ENCODE measurements at places on chromosomes 16 and 17. TPM values are rescaled to one million over a fixed set of nuclear protein-coding genes. Genes with fewer than 3 reads are reported as not detected.

Gene DHRS7C
- total RNA-seq = not detected

Gene GAST
- not detected for total RNA-seq

Gene TP53TG3
- total RNA-seq = not detected

Gene UBE2I
- 246 TPM for total RNA-seq

Gene ASPA
- total RNA-seq = not detected

Gene CXCL16
- 46.3 TPM for total RNA-seq

DNA sequence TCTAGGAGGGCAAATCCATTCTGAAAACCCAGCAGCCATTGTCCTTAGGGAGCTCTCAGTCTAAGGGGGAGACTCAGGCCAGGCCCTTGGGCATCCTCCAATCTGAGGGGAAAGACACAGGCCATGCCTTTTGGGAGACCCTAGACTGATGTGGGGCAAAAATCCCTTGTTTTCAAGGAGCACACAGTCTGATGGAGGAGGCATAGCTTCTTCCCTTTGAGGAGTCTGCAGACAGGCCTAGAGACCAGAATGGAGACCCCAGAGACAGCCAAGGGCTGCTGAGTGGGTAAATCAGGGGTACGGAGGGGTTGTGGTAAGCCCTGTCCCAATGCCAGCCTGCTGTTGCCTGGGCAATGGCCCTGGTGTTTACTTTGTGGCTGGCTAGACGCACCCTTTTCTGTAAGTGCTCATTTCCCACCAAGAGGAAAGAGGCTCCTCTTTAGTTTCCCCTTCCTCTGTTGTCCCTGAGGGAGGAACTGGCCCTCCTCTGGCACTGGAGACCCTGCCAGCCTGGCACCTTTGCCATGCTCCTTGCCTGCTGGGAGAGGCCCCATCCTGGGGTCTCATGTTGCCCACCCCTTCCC lies 19.3 kb downstream of the ARHGAP23 start:
- no peak overlapping the region for H3K4me3 ChIP-seq
- H3K27ac ChIP-seq = no peak overlapping the region
- H3K27me3 ChIP-seq = peaks cover 5% of the 10 kb centered on the region
- H3K36me3 ChIP-seq = no peaks in the 10 kb centered on the region
- DNase-seq = no peak

- peaks cover 23% of the 10 kb centered on the region for H3K4me1 ChIP-seq
- peaks cover 20% of the 10 kb centered on the region for H3K36me3 ChIP-seq
- no peak overlapping the region for H3K4me3 ChIP-seq
- no peak for DNase-seq
These were observed 36.4 kb downstream of the SEC14L1 start for GRCh38 chr17:77177002-77177741.

- H3K27me3 ChIP-seq = peaks cover 5% of the 10 kb centered on the region
- H3K27ac ChIP-seq = no peak within 1 kb of the TSS
- H3K36me3 ChIP-seq = no peaks in the 10 kb centered on the region
- peaks cover 15% of the 10 kb centered on the region for H3K4me1 ChIP-seq
These were observed at the start of gene TVP23A for GRCh38 chr16:10817963-10818941. Gene TVP23A (minus strand): TSS chr16:10818794. CDS start chr16:10818493, 301 bp downstream.

DNA sequence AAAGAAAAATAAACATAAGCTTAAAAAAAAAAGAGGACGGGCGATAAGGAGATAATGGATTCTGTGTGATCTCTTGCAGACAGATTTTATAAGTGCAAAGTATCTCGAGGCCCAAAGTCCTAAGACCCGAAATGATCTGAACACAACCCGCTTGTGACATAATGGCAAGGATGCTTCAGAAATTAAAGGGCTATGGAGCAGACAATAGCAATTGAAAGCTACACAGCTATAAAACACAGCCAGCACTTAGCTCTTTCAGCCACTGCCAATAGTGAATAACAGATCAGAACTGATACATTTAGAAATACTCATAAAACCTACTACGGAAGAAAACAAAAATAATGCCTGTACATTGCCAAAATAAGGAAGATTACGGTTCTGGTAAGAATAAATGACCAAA lies 117.5 kb downstream of the ZFHX3 start:
- H3K36me3 ChIP-seq = no peaks in the 10 kb centered on the region
- H3K27ac ChIP-seq = no peak overlapping the region
- no peak overlapping the region for H3K4me3 ChIP-seq
- H3K4me1 ChIP-seq = peaks cover 19% of the 10 kb centered on the region

DNA sequence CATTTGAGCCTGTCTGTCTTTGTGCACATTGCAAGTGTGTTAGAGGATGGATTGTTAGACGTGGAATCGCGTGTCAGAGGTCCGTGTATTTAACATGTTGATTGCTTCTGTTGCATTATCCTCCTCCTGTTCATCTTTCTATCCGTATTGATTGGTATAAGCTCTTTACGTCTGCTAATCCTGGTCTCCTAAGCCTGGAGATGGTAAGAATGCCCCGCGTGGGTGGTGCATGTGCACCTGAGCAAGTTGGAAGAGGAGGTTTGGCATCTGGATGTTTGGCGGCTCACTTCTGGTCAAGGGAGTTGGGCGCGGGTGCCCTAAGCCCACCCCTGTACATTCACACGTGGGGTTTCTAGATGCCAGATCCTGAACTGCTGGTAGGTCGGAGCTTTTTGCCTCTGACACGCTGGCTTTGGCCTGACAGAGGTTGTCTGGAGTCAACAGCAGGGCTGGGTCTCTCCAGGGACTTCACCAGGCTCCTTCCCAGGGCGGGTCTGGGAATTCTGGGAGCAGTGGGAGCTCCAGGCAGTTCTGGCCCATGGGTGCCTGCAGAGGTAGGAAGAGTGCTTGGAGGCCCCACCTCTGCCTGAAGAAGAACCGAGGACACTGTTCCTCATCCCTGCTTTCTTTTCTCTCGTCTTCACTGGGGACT lies 107.3 kb downstream of the OR1D5 start:
- H3K4me1 ChIP-seq = peaks cover 44% of the 10 kb centered on the region
- no peaks in the 10 kb centered on the region for H3K27me3 ChIP-seq
- H3K4me3 ChIP-seq = no peak overlapping the region
- no peaks in the 10 kb centered on the region for H3K36me3 ChIP-seq

DNA sequence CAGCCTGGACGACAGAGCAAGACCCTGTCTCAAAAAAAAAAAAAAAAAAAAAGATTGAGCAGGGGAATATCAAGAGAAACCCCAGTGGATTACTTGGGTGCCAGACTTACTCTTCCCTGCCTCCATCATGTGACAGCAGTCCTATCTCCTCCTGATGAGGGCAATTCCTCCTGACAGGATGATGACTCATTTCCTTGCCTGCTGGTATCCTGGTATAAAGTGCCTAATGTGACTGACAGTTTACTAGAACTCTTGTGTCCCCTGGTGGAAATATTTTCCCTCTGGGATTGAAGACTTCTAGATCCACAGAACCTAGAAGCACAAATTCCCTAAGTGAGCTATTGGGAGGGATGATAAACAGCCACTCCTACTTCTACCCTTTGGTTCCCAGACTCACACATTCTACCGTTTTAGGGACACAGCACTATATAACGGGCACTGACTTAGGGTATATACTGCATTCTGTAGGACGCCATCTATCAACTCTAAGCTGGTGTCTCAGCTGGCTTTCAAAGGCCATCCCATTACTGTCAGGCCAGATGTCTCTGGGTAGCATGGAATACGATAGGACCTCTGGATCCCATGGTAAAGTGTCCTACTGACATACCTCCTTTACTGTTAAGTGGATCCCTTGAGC lies 114.6 kb upstream of the MED13 start:
- no peaks in the 10 kb centered on the region for H3K36me3 ChIP-seq
- H3K27ac ChIP-seq = no peak overlapping the region
- no peaks in the 10 kb centered on the region for H3K27me3 ChIP-seq
- DNase-seq = no peak
- no peak overlapping the region for H3K4me3 ChIP-seq
- H3K4me1 ChIP-seq = no peaks in the 10 kb centered on the region

- H3K27me3 ChIP-seq = no peaks in the 10 kb centered on the region
- no peak overlapping the region for H3K27ac ChIP-seq
- DNase-seq = no peak
These were observed 147.0 kb downstream of the SHISA6 start for GRCh38 chr17:11388054-11388453.

- H3K27ac ChIP-seq = no peak overlapping the region
- no peak overlapping the region for H3K4me3 ChIP-seq
- no peak for DNase-seq
- H3K36me3 ChIP-seq = no peaks in the 10 kb centered on the region
These were observed 295.9 kb upstream of the N4BP1 start for GRCh38 chr16:48905632-48906505.

- no peaks in the 10 kb centered on the region for H3K4me1 ChIP-seq
- H3K27me3 ChIP-seq = peaks cover 18% of the 10 kb centered on the region
- no peaks in the 10 kb centered on the region for H3K36me3 ChIP-seq
These were observed 38.3 kb downstream of the SCPEP1 start for GRCh38 chr17:57016071-57016763.

DNA sequence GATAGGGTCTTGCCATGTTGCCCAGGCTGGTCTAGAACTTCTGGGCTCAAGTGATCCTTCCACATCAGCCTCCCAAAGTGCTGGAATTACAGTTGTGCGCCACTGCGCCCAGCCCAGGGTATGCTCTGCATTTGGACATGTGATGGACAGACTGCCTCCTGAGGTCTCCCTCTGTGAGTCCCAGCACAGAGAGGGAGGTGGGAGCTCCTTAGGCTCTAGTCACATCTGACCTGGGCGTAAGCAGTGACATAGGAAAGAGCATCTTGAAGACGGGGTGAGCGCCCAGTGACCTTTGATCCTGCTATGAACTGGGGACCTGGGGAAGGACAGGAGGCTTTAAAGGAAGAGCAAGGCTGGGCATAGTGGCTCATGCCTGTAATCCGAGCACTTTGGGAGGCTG lies 2.2 kb upstream of the GFAP start:
- H3K27ac ChIP-seq = no peak overlapping the region
- H3K4me1 ChIP-seq = peaks cover 8% of the 10 kb centered on the region
- no peak for DNase-seq
- H3K27me3 ChIP-seq = peaks cover 13% of the 10 kb centered on the region

GRCh38 chr17:2197271-2197670 lies 106.3 kb downstream of the SMG6 start:
- H3K27ac ChIP-seq = no peak overlapping the region
- DNase-seq = no peak
- no peaks in the 10 kb centered on the region for H3K27me3 ChIP-seq
- peaks cover 9% of the 10 kb centered on the region for H3K36me3 ChIP-seq
- peaks cover 39% of the 10 kb centered on the region for H3K4me1 ChIP-seq

DNA sequence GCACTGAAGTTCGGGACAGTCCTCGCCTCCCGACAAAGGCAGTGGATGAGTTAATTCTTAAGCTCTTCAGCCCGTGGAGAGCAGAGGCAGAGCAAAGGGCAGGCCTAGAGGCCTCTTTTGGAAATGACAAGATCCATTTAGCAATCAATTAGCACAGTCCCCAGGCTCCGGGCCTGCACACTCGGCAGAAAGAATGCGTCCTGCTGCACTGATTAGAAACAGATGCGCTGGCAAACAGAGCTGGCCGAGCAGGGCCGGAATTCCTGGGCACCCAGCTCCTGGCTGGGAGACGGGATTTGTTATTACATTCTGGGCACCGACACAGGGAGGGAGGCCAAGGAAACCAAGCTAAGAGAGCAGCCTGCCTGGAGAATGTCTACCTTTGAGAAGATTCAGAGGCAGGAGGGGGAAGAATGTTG lies 162.9 kb downstream of the COPRS start:
- peaks cover 11% of the 10 kb centered on the region for H3K27me3 ChIP-seq
- H3K36me3 ChIP-seq = no peaks in the 10 kb centered on the region
- H3K4me1 ChIP-seq = no peaks in the 10 kb centered on the region
- no peak for DNase-seq
- H3K4me3 ChIP-seq = no peak overlapping the region

DNA sequence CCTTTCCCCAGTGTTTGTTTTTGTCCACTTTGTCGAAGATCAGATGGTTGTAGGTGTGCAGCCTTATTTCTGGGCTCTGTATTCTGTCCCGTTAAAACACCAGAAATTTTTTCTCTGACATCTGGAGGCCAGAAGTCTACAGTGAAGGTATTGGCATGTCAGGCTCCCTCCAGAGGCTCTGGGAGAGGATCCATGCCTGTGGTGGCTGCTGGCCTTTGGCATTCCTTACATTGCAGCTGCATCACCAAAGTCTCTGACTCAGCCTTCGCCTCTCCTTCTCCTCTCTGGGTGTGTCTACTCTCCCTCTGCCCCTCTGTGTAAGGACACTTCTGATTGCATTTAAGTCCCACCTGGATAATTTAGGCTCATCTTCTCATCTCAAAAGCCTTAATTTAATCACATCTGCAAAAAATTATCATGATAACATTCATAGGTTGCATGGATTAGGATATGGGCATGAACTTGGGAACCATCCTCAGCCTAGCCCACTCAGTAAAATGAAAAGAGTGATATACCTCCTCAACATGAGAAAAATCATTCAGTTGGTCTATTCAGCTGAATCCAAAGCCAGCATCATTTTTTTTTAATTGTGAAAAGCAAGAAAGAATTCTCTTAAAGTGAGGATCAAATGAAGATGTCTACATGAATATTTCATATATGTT lies 78.0 kb downstream of the MAP2K6 start:
- peaks cover 15% of the 10 kb centered on the region for H3K4me1 ChIP-seq
- H3K27ac ChIP-seq = no peak overlapping the region
- no peak for DNase-seq
- no peaks in the 10 kb centered on the region for H3K36me3 ChIP-seq

DNA sequence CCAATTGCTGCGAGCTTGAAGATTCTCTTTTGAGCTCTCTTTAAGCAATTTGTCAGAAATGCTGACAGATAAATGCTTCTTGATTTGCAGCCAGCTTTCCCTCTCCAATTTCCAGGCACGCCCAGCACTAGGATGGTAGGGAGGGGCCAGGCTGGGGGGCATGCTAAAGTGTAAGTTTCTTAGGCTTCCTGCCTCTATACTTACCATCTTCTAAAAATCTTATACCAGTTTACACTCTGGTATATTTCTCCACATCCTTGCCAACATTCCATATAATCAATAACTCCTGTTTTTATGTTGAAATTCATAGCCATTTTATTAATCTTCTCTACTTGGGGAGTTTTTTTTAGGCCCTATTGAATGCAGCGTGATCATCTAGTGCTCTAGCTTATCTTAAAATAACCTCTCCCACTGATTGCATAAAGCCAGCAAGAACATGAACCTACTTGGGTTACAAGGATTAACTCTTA lies 17.5 kb downstream of the ACSF2 start:
- H3K27me3 ChIP-seq = no peaks in the 10 kb centered on the region
- H3K4me1 ChIP-seq = peaks cover 6% of the 10 kb centered on the region
- no peak overlapping the region for H3K27ac ChIP-seq
- no peak overlapping the region for H3K4me3 ChIP-seq

GRCh38 chr16:50457423-50457822 lies 88.6 kb upstream of the BRD7 start:
- peak overlapping the region; percentile 71 for H3K4me3 ChIP-seq
- DNase-seq = no peak
- H3K4me1 ChIP-seq = peaks cover 20% of the 10 kb centered on the region
- peak overlapping the region; percentile 62 for H3K27ac ChIP-seq

- no peak for DNase-seq
- H3K27me3 ChIP-seq = no peaks in the 10 kb centered on the region
- no peak overlapping the region for H3K4me3 ChIP-seq
- no peak overlapping the region for H3K27ac ChIP-seq
These were observed 8.5 kb upstream of the SUPT4H1 start for GRCh38 chr17:58360296-58361063.

- H3K27me3 ChIP-seq = no peaks in the 10 kb centered on the region
- peaks cover 24% of the 10 kb centered on the region for H3K36me3 ChIP-seq
- no peak overlapping the region for H3K27ac ChIP-seq
These were observed 13.2 kb downstream of the JPT2 start for GRCh38 chr16:1691276-1691675.

GRCh38 chr17:17737961-17738894 lies 57.0 kb downstream of the RAI1 start:
- peaks cover 33% of the 10 kb centered on the region for H3K4me1 ChIP-seq
- DNase-seq = no peak
- H3K27ac ChIP-seq = no peak overlapping the region
- no peaks in the 10 kb centered on the region for H3K36me3 ChIP-seq
- H3K27me3 ChIP-seq = no peaks in the 10 kb centered on the region

GRCh38 chr16:75628351-75628750 lies 5.3 kb upstream of the ADAT1 start:
- H3K27me3 ChIP-seq = no peaks in the 10 kb centered on the region
- peaks cover 40% of the 10 kb centered on the region for H3K4me1 ChIP-seq
- DNase-seq = no peak
- peak overlapping the region; percentile 67 for H3K27ac ChIP-seq

Measured in natural killer cell treated with Interleukin-12 subunit alpha and Interleukin-12 subunit beta and Interleukin-15 and Interleukin-18, amount 100 ng/mL, for 72 hours (primary cell).